ENCODE measurements at places on chromosomes 7 and 10.

DNA sequence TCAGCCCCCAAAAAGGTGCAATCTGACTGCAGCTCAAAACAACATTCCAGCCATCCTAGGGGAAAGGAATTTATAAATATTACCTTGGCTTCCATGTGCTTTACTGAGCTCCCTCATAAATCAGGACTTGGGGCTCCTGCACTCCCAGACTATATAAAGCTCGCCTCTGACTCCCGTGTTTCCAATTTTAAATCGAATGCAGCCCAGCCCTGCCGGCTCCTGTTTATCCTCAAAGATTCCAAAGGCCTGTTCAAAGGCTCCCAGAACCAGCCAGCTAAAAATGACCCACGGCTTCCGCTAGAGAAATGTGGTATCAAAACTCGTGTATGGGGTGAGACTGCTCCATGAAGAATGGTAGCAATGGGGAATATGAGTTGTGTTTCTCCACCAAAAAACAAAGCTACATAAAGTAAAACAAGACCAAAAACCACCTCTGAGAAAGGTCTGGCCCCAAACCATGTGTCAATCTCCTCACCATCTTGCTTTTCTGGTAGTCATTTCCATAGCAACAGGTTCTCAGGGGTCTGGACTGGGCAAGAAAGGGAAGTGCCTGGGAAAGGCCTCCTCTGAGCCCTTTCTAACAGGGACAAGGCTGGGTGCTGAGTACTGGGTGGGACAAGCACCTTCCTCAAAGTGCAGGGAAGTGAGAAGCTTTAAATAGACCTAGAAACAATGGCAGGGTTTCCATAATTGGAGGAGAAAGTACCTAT, 5.1 kb downstream of the CALML3 start:
- DNase-seq: no peak

DNA sequence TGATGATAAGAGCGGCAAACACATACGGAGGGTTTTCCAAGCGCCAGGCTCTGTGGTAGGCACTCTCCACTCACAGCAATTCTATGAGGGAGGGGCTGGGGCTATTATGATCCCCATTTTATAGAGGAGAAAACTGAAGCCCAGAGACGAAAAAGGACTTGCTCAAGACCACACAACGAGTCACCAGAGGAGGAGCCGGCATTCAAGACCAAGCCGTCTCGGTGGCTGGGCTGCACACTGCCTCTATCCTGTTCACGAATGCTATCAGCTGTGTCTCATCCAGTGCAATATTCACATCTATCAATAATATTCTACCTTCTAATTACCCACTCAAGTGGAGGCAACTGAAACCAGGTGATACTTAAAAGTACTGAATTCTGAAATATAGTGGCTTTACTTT, 67.8 kb upstream of the NMT2 start:
- DNase-seq: no peak

DNA sequence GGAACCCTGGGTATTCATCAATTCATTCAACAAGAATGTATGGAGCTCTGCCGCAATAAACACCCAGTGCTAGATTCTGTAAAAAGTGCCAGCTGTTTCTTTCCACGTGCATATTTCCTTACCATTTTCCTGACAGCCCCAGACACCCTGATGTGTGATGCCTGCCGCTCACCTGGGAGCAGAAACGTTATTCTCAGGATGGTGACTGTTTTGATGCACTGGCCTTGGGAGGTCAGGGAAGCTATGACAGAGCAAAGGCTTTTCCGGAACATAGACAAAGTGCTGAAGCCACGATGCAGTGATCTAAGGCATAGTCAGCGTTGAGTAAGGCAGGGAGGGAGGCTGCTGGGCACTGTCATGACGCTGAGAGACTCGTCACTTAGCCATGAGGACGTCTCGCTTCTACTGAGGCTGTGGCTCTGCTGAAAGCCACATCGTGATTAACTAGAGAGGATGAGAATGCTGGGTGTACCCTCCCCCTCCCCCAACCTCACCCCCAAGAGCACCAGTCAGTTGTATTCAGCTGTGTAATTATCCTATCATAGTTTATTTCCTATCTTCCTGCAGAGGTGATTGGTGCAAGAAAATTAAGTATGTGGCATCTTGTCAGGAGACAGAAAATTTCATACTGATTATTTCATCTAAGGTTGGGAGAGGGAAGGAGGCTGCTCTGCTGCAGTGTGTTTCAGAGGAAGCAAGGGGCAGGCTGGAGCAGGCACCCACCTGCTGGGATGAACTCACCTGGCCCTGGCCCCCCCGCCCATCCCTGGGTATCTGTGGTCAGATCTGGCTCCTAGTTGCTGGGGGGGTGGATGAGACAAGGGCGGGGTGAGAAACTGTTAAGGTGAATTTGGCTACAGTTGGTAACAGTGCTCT, 48.8 kb upstream of the SMNDC1 start:
- no peak for DNase-seq

GRCh38 chr7:32802305-32802910, 89.2 kb downstream of the KBTBD2 start:
- DNase-seq: no peak

- peak; percentile 64 for DNase-seq
These were observed 174.7 kb downstream of the HERPUD2 start for GRCh38 chr7:35519971-35520809.

GRCh38 chr10:29160150-29160617, 128.7 kb upstream of the LYZL1 start:
- DNase-seq: no peak

DNA sequence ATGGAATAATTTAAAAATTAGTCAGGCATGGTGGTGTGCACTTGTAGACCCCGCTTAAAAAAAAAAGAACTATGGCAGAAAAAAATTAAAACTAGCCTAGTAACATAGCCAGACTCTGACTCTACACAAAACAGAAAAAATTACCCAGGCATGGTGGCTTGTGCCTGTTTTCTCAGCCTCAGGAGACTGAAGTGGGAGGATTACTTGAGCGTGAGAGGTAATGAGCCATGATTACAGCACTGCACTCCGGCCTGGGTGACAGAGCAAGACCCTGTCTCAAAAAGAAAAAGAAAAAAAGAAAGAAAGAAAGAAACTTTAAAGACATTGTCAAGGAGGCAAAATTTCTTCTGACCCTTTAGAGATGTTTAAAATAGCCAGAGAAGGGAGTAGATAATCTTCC, 109.0 kb upstream of the TMEM106B start:
- DNase-seq: no peak

GRCh38 chr7:140085447-140085846, 22.7 kb upstream of the PARP12 start:
- DNase-seq: no peak

DNA sequence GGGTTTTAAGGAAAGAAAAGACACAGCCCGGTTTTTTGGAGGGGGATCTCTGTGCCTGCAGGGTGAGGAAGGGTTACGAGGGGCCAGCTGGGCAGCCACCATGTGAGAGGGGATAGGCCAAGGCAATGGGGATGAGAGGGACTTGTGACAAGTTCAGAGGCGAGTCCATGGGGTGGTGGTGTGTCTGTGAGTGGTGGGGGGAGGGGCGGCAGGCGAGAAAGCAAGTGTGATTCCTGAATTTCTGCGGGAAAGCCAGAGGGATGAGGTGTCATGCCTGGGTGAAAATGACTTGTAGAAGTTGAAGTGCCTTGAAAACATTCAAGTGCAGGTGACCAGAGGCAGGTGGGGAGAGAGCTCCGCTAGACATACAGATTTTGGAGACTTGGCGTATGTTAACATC, 61.0 kb upstream of the RNF32 start:
- DNase-seq: no peak

DNA sequence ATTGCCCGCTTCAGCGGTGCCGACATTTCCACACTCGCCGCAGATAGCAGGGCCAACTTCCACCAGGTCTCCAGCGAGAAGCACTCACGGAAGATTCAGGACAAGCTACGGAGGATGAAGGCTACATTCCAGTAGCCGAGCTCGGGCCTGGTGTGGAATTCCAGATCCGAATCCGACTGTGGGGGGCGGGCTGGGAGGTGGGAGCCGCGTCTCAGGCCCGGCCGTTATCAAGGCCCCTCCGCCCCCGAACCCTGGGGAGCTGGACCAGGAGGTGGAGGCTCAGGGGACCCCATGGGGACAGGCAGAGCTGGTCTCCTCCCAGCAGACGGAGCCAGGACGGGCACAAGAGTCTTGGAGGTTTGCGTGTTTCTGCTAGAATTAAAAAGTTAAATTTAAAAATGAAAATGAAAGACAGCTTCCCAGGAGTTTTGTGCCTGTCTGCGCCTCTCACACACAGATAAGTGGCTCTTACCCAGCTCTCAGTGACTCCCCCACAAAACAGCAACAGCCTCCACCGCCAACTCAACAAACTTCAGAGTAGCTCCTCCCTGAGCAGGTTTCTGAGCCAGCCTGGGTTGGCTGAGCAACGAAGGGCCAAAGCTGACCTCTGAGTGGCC, 5.2 kb upstream of the UTF1 start:
- DNase-seq: no peak

DNA sequence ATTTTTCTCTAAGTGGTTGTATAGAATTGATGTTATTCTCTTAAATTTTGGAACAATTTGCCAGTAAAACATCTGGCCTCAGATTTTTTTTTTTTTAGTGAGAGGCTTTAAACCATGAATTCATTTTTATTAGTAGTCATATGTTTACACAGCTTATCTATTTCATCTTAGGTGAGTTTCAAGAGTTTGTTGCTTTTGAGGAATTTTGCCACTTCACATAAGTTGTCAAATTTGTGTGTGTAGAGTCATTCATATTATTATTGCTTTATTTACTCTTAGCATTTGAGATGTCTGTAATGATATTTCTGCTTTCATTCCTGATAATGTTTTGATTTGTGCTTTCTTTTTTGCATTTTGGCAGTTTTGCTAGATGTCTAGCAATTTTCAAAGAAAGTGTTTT, 132.1 kb downstream of the CCSER2 start:
- DNase-seq: no peak

GRCh38 chr7:76423666-76424412, 911 bp upstream of the ZP3 start:
- no peak for DNase-seq

DNA sequence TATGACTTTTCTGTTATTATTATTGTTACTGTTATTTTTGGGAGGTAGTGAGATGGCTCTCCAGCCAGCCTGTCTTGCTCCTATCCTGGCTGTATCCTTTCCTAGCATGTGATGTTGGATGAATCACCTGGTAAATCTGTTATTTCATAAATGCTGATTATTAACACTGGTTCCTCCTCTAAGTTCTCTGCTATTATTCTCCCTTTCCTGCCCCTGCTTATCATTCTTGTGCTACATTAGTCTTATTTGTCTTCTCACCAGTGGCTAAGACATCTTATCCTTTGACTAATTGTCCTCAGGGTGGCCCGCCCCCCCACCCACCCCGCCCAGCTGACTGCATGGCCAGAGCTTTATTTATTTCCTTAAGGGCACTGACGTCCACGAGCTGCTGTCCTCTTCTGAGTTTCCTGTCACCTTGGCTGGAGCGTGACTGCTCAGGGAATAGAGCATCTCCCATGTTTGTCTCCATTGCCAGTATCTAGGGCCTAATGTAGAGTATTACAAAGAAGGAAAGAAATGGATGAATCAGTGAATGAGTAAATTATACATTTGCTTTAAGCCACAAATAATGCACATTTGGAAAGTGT, 110.1 kb upstream of the KLF6 start:
- no peak for DNase-seq

GRCh38 chr7:131027287-131027773, 293.3 kb upstream of the KLF14 start:
- peak; percentile 93 for DNase-seq

- DNase-seq: no peak
These were observed 164.6 kb downstream of the PKD1L1 start for GRCh38 chr7:47783456-47784223.

- peak; percentile 64 for DNase-seq
These were observed 354.8 kb upstream of the CELF2 start for GRCh38 chr10:10662716-10663408.

- DNase-seq: no peak
These were observed 821.0 kb upstream of the IGFBP3 start for GRCh38 chr7:46741938-46742540.

DNA sequence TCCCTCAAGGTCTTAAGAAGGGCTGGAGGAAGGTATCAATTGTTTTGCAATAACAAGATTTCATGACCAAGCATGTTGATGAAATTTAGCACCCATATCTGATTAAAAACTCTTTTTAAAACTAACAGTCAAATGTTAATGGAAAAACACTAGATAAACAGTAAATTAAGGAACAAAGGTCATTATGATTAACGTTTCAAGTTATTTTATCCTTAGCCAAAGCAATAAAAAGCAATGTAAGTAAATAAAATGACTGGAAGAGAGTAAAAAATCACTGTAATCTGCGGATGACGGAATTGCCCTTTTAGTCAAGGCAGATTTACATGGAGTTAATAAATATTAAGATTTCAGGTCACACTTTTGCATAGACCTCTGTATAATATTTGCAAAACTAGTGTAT, 179.5 kb upstream of the KLF6 start:
- no peak for DNase-seq

GRCh38 chr10:99791831-99792230, 9.4 kb downstream of the ABCC2 start:
- no peak for DNase-seq

GRCh38 chr10:25522946-25523608, 348.3 kb downstream of the GPR158 start:
- no peak for DNase-seq

DNA sequence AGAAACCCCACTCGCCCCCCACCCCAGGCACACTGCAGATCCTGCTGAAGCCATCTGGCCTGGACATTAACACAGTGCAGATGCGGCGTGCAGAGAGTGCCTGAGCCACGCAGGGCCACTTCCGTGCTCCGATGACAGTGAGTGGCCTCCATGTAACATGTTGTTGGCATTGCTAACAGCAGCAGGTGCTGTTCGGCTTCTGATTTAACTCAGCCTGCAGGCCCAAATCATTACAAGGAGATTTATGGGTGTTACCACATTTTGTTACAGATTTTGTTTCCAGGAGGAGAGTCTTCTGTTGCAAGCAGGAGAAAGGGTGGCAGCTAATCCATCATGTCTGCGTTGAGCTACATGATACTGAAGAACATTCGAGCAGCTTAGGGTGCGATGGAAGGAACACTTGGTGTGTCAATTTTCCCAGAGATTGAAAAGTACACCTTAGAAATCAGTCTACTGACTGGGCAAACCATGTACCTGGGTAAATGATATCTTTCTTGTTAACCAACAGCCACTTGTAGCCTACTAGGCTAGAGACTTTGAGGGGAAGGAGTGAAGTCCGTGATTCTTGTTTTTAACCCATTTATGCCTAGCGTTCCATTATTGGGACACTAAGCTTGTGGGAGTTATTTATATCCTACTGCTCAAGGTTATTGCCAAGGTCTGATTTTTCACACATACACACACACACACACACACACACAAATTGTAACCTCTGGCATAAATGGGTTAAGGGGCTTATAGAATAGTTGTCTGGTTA, 90.0 kb downstream of the JCAD start:
- no peak for DNase-seq
